ENCODE measurements at places on chromosomes 4 and X.

DNA sequence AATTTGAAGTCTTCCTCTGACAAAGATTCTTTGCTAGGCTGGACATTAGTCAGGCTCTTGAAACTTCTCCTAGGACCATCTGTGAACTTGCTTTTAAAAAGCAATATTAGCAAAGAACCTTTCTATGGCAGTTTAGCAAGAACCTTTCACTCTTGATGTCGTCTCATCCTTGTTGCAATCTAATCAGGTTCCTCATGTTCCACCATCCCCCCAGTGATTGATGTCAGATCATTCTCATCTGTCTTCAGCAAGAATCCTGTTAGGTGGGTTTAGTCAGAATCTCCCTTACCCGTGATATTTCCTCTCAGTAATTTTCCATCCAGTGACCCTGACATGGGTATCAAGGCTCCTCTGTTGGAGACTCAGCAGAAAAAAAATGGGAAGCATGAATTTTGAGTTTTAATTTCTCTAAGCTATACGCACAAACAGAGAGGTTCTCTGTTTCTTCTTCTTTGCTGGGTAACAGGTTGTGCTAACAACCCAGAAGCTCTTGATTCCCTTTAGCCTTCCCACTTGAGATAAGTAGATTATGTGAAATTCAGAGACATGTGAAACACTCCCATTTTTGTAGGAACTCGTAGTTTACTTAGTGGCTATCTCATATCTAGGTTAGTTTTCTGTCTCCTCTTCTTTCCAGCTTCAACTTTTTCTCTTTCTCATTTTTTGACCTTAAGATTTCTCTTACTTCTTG lies 507.4 kb downstream of the C4orf33 start:
- DNase-seq, result no peak

- DNase-seq, result no peak
These were observed 199.9 kb upstream of the MAGEB2 start for GRCh38 chrX:30015440-30015839.

GRCh38 chr4:135207531-135207930 lies 1005.9 kb upstream of the PABPC4L start:
- DNase-seq, result no peak

- no peak for DNase-seq
These were observed 50.4 kb downstream of the GPC4 start for GRCh38 chrX:133364865-133365264.

DNA sequence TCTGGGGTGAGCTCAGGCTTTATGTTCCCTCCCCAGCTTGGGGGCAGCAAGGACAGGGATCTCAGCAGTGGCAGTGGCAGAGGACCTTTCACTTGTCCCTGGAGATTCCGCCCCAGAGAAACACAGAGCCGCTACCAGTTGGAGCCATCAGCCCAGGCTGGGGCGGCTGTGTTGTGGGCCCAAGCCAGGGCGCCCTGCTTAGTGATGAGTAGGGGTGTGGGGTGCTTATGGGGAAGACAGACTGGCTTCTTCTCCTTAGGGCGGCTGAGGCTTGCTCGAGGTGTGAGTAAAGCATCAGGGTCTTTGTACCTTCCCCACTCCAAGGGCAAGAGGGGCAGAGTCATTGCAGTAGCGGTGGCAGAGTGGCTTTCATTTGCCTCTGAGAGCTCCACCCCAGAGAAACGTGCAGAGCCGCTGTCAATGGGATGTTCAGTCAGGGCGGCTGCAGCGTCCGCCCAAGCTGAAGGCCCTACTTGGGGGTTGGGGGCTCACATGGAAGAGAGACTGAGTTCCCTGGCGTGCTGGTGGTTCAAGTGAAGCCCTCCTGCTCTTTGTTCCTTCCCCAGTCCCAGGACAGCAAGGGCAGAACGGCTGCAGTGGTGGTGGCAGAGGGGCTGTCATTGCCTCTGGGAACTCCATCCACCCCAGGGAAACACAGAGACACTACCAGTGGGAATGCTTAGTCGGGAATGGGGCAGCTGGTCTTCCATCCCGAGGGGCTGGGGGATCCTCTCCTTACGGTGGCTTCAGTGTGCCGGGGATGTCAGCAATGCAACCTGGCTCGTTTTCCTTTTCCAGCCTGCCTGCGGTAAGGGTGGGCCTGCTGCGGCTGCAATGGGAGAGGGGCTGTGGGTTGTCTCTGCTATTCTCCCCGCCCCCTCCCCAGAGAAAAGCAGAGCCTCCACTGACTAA lies 2142.5 kb upstream of the TENM3 start:
- no peak for DNase-seq

GRCh38 chrX:70445951-70446350 lies 1.3 kb downstream of the DLG3 start:
- no peak for DNase-seq

GRCh38 chrX:139008185-139008584 lies 296.7 kb upstream of the FGF13 start:
- no peak for DNase-seq

GRCh38 chr4:184384056-184384809 lies 90.1 kb downstream of the IRF2 start:
- no peak for DNase-seq

DNA sequence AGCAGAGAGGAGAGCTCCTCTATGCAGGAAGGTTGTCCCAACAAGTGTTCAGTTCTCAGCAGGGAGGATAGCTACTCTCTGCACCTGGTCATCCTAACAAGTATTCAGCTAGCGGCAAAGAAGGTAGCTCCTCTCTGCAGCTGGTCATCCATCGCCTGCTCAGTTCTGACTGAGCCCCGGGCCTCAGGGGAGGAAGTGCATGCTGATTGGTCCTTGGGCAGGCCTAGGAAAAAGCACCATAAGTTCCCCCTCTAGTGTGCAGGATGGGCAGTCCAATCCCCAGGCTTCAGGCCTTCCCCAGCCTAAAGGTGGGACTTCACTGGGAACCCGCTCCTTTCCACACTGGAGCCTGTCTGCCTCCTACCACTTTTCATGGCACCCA lies 4.4 kb upstream of the FBXW7 start:
- no peak for DNase-seq

DNA sequence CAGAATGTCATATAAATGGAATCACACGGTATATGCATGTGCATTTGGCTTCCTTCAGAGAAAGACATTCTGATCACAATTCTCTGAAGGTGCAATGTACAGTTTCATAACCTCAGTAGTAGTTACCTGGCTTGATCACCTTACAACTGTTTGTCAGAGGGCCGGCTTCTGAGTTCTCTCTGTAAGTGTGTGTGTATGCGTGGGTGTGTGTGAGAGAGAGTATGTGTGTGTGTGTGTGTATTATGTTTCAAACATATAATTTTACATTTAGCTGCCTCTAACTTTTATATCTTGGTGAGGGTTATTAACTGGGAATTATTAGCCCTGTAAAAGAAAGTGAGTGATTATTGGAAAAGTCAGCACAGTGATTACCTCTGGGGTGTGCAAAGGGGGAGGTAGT lies 8.0 kb upstream of the LOC101059915 start:
- DNase-seq, result no peak

DNA sequence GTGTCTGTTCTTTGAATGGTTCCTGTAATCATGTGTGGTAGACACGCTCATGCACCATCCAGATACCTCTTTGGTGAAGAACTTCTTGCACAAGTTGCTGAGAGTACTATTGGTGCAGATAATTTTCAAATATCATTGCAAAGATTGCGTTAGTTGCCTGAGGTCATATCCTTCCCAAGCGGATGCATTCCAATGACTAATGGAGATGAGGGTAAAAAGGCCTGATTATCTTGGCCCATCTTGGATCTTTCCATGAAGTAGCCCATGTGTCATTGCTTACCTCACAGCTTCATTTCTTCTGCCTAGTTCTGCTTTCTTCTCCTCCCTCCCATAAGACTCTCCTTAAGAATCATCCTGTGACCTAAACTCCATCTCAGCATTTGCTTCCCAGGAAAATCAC lies 384.9 kb upstream of the CNKSR2 start:
- no peak for DNase-seq

DNA sequence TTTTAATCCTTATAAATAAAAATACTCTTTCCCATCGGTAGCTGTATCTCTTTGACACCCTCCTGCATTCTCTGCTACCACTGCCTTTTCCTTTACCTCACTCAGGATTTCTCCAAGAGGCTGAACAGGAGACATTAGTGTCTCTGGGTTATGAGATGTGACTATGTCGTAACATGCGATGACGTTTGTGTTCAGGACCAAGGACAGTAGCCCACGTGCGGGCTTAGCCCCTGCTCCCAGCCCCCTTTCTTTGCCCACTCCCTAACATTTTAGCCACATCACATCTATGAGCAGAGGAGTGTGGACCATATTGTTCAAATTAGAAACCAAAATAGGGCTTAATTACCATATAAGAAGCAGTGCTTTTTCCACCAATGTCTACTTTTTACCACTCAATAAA lies 369.3 kb downstream of the FBXW7 start:
- no peak for DNase-seq

Measured in GDM1 (cell line).